ENCODE measurements at places on chromosomes 6 and 20.

DNA sequence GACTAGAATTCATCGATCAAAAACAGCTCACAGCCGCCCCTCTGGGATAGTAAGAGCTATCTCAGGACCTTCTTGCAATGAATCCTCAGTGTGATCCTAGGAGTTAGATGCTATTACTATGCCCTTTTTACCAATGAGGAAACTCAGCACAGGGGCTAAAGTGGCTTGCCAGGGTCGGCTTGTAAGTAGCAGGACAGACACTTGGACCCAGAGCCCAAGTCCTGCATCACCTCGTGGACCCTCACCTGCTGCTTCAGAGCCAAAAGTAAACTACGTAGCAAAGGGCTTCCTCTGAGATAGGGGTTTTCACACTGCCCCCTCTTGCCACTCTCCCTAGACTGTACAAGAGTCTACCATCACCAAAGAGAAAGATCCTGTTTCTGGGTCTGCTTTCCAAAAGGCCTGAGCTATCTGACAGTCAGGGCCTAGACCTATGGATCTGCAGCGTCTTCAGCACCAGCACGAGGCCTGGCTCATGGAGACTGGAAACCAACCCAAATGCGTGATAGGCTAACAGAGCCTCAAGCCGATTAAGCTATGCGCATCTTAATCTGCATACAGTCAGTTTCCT is 172.3 kb downstream of the ANKRD60 start:
- DNase-seq: no peak

DNA sequence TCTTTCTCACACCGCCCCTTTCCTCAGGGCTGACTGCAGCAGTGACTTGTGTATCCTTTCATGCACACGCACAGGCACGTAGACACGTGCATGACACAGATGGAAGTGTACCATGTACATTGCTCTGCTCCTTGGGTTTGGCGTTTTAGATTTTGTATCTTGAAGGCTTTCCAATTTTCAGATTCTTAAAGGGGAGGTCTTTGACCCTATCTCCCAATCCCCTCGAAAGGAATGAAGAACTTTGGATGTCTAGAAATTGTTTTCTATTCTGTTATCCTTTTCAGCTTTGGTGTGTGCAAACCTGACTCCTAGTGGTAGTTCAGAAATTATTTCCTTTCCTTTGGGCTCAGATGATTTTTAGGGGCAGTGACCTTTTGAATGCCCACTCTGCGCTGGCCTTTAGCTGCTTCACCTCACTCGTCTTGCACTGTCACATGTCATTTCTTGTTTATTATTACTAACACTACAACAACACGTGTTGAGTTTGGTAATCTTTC is 63.0 kb downstream of the HIVEP1 start:
- DNase-seq: no peak

DNA sequence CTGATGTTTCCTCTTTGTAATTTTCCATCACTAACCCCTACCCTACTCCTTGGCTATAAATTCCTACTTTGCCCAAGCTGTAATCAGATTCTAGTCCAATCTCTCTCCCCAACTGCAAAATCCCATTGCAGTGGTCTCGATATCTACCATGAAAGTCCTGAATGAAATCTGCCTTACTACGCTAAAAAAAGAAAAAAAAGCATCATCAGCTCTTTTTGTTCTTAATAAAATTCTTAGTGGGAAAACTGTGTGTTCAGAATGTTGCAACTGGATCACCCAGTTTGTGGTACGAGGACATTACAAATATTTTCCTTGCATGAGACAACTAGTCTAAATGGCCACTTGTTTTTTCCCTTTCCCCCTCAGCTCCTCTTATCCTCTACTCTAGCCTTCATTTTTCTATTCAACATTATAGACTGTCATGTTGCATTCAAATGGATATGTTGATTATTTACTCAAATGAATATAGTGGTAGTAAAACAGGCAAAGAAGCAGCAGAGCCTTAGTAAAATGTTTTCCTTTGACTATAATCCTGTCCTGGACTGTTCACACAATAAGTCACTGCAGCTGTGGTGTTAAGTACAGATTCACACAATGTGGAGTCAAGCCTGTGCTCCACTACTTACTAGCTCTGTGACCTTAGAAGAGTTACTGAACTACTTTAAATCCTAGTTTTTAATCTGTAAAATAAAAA is 527.1 kb upstream of the MARCKS start:
- no peak for DNase-seq

- DNase-seq: no peak
These were observed 324.2 kb upstream of the PREP start for GRCh38 chr6:105726902-105727655.

DNA sequence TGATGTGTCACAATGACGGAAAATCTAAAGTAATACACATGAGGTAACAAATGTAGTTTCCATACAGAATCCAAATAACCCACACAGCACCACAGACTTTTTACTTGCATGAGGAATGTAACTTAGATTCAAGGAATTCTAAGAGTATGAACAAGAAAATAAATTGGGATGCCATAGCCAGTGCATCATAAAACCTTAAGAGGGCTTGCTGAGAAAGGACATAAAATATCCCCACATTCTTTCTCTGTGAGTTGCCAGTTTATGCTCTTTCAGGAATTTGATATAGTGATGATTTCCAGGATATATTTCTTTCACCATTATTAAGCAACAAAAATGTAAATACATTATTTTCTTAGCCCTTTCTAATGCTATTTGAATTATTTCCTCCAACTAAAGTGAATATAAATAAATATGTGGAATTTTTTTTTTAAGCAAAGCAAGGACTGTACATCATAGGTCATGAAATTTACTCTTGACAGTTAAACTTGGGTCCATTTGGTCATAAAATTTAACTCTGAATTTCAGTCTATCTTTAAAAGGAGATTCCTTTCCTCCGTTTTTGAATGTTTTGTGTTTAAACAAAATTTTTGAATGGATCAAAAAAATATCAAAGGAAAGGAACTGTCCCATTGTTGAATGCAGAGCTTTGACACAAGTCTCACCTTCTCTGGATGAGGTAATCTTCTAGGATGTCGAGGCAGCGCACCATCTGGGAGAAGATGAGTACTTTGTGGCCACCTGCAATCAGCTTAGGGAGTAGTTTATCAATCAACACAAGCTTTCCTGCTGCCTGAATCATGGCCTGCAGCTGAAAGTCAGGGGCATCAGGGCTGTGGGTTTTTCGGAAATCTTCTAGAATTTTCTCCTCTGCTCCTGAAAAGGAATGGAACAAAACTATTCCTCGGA is 116.3 kb upstream of the EMILIN3 start:
- DNase-seq: no peak

GRCh38 chr6:46221222-46221793 is 50.5 kb upstream of the ENPP5 start:
- no peak for DNase-seq

- DNase-seq: no peak
These were observed 116.1 kb upstream of the BACH2 start for GRCh38 chr6:90412538-90413369.

- no peak for DNase-seq
These were observed 40.4 kb upstream of the KIF25 start for GRCh38 chr6:167956983-167957492.

DNA sequence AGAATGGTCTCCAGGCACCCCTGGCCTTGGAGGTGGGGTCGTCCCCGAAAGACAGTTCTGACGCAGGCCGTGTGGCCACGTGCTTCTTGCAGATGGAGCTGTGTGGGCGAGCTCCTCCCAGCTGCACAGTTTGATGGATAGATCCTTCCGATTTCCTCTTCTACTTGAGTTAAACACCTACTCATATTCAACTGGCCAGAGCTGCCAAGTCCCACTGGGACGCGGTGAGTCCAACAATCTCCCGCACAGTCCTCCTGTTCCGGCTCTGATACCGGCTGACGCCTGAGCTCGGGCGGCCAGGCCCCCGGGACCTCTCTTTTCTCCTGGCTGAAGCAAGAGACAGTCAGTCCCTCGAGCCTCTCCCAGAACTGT is 57.9 kb upstream of the DACT2 start:
- no peak for DNase-seq

DNA sequence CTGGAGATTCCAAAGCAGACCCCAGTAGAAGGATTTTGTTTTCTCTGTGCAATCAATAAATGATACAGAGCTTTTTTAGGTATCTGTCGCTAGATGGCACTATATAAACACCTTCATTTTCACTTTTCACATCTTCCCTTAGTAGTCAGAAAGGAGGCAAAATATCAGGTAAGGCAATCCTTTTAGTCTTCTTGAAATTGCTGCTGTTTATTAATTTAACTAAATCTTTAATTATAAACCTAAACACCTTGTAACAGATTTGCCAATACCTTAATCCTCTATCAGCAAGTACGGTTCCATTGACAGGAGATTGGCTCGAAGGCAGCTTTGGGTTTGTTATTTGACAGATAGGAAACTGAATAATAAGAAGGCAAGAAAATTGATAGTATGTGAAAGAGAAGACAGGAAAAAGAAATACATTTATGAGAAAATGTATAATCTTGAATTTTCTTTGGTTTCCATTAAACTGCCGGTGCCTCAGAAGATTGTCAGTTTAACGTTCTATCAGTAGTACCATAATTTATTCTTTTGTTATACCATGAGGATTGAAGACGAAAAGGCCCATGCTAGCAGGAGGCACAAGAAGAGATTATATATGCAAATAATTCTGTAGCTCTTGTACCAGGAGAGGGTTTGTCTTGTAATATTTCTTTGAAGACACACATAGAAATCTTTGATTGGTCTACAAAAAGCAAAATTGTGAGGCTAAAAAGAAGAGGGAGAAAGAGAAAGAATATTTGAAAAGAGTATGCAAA is 23.5 kb upstream of the IBTK start:
- no peak for DNase-seq

Measured in activated naive CD4-positive, alpha-beta T cell (primary cell).